T47D (cell line): ENCODE measurements at places on chromosomes 6 and 20.

GRCh38 chr20:40956542-40957264 is 71.9 kb upstream of the TOP1 start:
- no peak for DNase-seq

DNA sequence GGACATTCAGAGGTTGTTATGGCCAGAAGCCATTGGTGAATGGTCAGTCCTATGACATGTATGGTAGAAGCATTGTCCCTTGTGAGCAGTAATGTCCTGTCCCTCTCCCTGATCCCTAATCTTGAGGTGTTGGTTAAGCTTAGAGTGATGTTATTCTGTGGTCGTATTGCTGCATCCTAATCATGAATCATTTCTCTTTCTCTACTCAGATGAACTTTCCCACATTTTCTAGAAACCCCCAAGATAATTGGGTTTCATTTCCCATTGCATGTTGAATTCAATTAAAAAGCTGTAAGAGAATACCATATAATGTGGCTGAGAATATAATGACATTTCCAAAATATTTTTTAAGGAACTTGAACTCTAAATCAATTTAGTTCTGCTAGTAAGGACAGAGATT is 175.1 kb downstream of the PLCB4 start:
- DNase-seq, result no peak

- no peak for DNase-seq
Observed at GRCh38 chr6:165829376-165829775, 166.3 kb upstream of the PDE10A start.

GRCh38 chr6:46954837-46955451 is 33.2 kb upstream of the ADGRF5 start:
- peak; percentile 35 for DNase-seq

DNA sequence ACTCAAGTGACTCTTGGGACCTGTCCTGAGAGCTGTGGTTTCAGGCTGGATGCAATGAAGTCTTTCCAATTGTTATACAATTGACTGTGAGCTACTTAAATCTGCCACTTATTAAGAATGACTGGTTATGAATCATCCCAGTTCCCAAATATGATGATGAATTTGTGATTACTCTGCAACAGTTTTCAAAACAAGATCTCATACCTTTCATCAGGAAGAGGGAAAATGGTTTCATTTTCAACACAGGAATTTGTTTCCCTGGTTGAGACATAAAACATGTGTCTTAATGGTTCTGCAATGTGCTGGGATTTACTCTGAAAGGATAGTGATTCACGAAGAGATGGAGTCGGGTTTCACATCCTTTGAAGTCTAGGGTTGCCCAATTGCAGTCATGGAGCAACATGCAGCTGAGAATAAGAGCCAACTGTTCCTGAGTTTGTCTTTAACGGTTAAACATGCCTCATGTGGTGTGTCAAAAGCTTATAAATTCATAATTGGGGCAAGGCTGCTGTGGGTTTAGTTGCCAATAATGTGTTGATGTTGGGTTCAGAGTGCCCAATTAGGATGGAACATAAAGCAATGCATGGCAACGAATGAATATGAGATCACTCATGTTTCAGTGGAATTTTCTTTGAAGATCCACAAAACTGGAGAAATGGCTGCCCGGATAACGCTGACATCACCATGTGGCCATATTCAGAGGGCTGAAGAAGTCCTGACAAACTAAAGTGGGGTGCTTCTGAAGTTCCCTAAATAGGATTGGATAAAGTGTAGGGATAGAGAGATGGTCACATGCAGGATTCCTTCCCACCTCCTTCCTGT is 41.0 kb downstream of the CYP24A1 start:
- DNase-seq, result no peak
